Body of pancreas (tissue), 4 donors: ENCODE measurements at places on chromosomes 5 and 9.

DNA sequence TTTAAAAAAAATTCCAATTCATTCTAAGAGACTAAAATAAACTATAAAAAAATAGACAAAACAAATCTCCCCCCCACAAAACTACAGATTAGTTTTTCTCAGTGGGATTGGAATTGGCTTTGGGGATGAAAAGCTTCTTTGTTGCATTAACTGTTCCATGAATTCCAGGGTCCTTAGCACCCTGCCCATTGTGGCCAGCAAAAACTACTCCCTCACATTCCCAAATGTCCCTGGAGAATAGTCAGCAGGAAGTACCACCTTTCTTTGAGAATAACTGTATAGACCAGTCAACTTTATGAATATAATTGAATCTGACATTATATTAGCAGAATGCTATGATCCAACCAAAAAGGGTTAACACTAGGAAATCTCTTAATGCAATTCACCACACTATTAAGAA is 147.9 kb downstream of the LPAR1 start:
- no peak for DNase-seq
- H3K4me3 ChIP-seq: no peak overlapping the region
- no peaks in the 10 kb centered on the region for H3K27me3 ChIP-seq
- H3K36me3 ChIP-seq: no peaks in the 10 kb centered on the region
- no peak overlapping the region for H3K27ac ChIP-seq

- H3K4me3 ChIP-seq: no peak overlapping the region
- H3K27me3 ChIP-seq: no peaks in the 10 kb centered on the region
- no peak for DNase-seq
- no peak overlapping the region for H3K27ac ChIP-seq
- H3K4me1 ChIP-seq: no peaks in the 10 kb centered on the region
These were observed 177.4 kb upstream of the GLRA1 start for GRCh38 chr5:152102057-152102456.

DNA sequence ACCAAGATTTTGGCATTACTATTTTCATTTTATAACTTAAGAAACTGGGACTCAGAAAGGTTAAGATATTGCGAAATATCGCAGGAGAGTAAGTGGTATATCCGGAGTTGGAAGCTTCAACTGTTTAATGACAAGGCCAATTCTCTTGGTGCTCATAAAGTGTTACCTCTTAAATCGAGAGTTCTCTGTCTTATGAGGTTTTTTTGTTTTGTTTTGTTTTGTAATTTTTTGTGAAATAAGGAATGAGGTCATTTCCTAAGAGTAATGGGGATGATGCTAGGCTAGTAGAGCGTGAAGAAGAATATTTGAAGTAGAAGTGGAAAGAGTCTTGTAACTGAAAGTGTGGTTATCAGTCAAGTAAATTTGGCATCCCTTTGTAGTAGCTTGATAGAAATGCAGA is 183.2 kb upstream of the DAB2 start:
- DNase-seq: no peak
- H3K27ac ChIP-seq: no peak overlapping the region
- no peak overlapping the region for H3K4me3 ChIP-seq
- H3K4me1 ChIP-seq: no peaks in the 10 kb centered on the region

DNA sequence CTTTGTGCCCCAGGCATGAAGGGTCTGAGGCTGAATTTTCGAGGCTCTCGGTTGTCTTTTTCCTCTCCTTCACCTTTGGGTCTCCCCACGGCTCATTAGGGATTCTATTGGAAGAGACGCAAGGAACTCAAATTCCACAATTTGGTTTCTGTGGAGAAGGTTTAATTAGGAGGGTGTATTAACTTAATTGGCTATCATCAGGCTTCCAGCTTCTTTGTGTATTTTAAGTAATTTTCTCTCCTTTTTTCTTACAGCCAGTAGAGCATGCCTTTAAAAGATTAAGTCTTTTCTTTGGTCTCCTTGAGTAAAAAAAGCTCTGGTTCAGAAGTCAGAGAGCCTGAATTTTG is 115.4 kb downstream of the PDZD2 start:
- H3K4me3 ChIP-seq: no peak overlapping the region
- DNase-seq: no peak

DNA sequence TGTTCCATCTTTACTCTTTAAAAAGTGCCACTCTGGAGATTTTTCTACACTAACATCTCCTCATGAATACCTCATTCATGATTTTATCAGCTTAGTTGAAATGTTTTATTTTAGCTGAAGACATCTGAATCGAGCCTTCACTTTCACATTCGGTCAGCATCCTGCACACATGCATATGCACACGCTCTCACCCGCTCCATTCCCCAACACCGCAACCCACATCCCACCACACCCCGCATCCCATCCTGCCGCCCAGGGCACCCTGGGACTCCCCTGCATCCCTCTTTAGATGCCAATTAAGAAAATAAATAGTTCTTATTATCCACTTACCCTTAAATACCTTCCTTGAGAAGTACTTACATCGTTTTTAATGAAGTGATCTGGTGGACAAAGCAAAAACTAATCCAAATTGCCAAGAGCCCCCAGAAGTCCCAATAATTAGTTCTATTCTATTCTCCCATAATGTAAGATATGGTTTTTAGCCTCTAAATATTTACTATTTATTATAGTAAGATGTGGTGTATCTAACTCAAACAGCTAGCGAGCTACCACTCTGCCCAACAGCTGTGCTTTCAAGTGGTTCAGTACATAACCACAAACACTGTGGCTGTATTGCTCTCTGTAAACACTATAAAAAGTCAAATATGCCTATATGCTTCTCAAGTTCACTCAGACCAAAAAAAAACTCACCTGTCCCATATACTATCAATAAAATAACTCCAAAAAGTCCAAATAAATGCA is 38.2 kb downstream of the GZMK start:
- no peak for DNase-seq
- H3K4me3 ChIP-seq: no peak overlapping the region
- H3K36me3 ChIP-seq: no peaks in the 10 kb centered on the region

DNA sequence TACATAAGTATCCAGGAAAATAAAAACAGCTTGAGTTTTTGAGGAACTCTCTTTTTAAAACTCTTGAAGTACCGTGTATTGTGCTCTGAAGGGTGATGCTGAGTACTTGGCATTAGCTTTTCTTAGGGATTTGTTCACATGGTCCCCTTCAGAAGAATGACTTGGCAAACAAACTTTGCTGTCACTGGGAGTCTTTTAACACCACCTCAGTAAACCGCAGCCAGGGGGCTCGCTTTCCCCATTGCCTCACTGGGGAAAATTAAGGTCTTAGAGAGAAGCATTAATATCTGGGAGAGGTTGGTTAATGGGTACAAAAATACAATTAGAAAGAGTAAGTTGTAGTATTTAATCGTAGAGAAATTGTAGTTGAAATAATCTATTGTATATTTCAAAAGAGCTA is 105.9 kb upstream of the DAP start:
- H3K27ac ChIP-seq: no peak overlapping the region
- DNase-seq: no peak
- no peaks in the 10 kb centered on the region for H3K36me3 ChIP-seq
- H3K4me1 ChIP-seq: no peaks in the 10 kb centered on the region
- H3K27me3 ChIP-seq: no peaks in the 10 kb centered on the region

DNA sequence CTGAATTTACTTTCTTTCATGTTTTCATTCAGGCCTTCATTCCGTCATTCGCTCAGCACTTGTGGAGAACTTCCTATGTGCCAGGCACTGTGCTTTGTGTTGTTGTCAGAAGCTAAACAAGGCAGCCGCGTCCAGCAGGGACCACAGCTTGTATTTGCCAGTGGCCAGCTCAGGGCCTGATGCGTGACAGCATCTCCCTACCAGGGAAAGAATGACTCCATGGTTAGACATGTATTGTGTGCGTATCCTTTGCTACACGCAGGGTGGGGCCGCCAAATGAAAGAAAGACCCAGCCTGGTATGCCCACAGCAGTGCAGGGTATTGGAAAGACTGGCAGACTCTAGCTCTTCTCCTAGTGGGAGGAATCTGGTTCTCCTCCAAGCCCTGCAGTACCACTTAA is 4.7 kb upstream of the COL27A1 start:
- no peaks in the 10 kb centered on the region for H3K27me3 ChIP-seq
- no peak overlapping the region for H3K4me3 ChIP-seq
- H3K4me1 ChIP-seq: peaks cover 18% of the 10 kb centered on the region
- no peaks in the 10 kb centered on the region for H3K36me3 ChIP-seq
- no peak overlapping the region for H3K27ac ChIP-seq

GRCh38 chr9:133238851-133239532 is 29.9 kb upstream of the OBP2B start:
- peaks cover 13% of the 10 kb centered on the region for H3K4me1 ChIP-seq
- no peaks in the 10 kb centered on the region for H3K27me3 ChIP-seq
- peak; percentile 81 for DNase-seq
